ENCODE measurements at places on chromosomes 3 and 15. TPM values are rescaled to one million over a fixed set of nuclear protein-coding genes. Genes with fewer than 3 reads are reported as not detected.

- H3K27ac ChIP-seq: no peak overlapping the region
- H3K4me1 ChIP-seq: no peaks in the 10 kb centered on the region
- no peaks in the 10 kb centered on the region for H3K36me3 ChIP-seq
- no peak for DNase-seq
- no peaks in the 10 kb centered on the region for H3K27me3 ChIP-seq
These were observed 198.9 kb upstream of the SOX2 start for GRCh38 chr3:181512787-181513186.

Gene ALDH1L1
- total RNA-seq: 32.0 TPM

DNA sequence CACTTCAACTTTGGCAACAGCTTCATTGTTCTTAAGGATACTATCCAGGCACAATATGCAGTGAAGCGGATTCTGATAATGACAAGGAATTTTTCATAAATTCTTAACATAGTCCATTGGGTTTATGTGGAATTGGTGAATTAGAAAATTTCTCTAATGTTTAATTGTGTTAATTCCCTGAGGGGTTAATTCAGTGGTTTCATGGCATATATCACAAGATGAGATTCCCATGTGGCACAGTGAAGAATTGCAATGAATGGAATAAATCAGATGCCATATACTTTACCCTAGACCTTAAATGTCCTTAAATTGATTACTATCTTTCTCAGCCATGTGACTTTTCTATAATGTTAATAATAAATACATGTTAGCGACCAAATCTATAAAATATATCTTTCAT, 1244.1 kb downstream of the ROBO2 start:
- no peak overlapping the region for H3K4me3 ChIP-seq
- H3K27me3 ChIP-seq: no peaks in the 10 kb centered on the region
- H3K4me1 ChIP-seq: no peaks in the 10 kb centered on the region
- no peaks in the 10 kb centered on the region for H3K36me3 ChIP-seq
- DNase-seq: no peak
- H3K27ac ChIP-seq: no peak overlapping the region

DNA sequence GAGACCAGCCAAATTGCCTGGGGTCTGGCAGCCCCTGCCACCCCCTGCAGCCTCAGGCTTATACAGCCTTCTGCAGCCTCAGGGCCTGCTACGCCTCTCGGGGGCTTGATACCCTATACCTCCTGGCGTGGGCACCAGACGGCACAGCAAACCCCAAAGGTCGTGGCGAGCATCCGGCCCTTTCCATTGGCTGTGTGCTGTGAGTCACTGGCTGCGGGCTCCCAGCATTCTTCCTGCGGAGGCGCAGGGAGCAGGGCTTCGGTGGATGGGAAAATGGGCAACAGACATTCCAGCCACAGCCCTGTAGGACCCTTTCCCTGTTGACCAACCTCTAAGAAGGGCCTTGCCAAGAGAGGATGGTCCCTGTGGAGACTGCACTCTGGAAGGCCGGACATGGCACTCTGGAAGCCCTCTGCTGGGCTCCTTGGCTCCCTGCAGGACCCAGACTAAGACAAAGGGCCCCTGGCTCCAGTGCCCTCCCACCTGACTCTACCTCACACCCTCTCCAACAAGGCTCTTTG, 59.6 kb downstream of the ITGA11 start:
- no peak overlapping the region for H3K4me3 ChIP-seq
- H3K36me3 ChIP-seq: no peaks in the 10 kb centered on the region
- peak; percentile 59 for DNase-seq
- no peaks in the 10 kb centered on the region for H3K27me3 ChIP-seq
- H3K4me1 ChIP-seq: no peaks in the 10 kb centered on the region
- H3K27ac ChIP-seq: no peak overlapping the region

Gene MEX3B
- 3.5 TPM for total RNA-seq

GRCh38 chr3:49104427-49105291, at the start of gene QARS1:
TSS of gene QARS1 (minus strand) at chr3:49104757. CDS start at chr3:49104733, 24 bp downstream.
- peak; percentile 97 for DNase-seq
- H3K4me1 ChIP-seq: peaks cover 25% of the 10 kb centered on the region
- H3K4me3 ChIP-seq: peak within 1 kb of the TSS; percentile 76
- H3K27me3 ChIP-seq: no peaks in the 10 kb centered on the region
- peaks cover 58% of the 10 kb centered on the region for H3K36me3 ChIP-seq

Gene GOLGA6L4
- total RNA-seq: 2.5 TPM

Gene SLC2A2
- not detected for total RNA-seq

DNA sequence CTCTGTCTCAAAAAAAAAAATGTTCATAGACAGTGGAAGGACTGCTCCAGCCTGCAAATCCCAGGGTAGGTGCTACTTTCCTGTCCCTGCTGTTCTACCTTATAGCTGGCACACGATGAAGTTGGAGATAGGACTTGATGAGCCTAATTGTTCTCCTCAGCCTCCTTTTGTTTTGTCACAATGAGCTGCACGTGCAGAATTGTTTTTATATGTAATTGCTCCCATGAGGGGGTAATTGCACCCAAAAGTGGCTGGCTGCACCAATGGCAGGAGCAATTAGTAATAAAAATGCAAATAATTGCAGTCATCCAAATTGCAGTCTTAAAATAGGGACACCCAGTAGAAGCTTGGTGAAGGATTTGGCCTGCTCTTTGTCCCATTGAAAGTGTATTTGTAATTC, 63.0 kb upstream of the PFN2 start:
- no peaks in the 10 kb centered on the region for H3K4me1 ChIP-seq
- DNase-seq: no peak
- H3K27me3 ChIP-seq: no peaks in the 10 kb centered on the region
- no peak overlapping the region for H3K27ac ChIP-seq
- H3K36me3 ChIP-seq: no peaks in the 10 kb centered on the region

Gene CHRFAM7A
- 5.5 TPM for total RNA-seq

GRCh38 chr15:52378746-52379394, 83.3 kb upstream of the MYO5C start:
- H3K4me1 ChIP-seq: no peaks in the 10 kb centered on the region
- H3K4me3 ChIP-seq: no peak overlapping the region
- no peak for DNase-seq
- no peaks in the 10 kb centered on the region for H3K27me3 ChIP-seq

DNA sequence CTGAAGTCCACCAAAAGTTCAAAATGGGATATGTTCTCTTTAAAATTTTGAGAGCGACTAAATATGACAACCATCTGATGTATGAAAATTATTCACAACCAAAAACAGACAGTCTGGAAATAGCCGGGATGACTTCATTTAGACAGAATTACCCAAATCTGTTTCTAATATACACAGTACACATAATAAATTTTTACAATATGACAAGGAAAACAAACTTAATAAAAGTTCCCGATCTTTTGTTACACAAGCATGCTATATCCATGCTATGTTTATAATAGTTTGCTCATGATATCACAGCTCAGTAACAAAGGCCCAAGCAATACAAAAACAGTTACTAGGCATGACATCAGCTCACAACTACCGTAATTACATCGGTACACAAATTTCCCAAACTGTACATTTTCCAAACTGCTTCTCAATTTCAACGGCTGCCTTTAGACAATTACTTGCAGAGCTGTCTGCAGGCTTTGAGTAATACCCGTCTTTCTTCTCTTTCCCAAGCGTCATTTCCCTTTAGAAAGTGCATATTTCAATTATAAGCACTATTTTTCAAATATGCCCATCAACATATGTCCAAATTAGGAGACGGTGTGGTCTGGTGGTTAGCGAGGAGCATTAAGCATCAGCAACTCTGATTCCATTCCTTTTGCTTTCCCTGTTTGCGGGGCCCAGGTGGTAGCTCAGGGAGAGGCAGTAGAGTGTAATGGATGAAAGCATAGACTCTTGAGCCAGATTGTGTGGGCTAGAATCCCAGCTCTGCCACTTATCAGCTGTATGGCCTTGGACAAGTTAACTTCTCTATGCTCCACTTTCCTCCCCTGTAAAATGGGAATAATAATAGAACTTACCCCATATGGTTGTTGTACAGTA, 481.2 kb downstream of the FOXP1 start:
- peak overlapping the region; percentile 62 for H3K27ac ChIP-seq
- H3K4me1 ChIP-seq: peaks cover 87% of the 10 kb centered on the region
- no peaks in the 10 kb centered on the region for H3K36me3 ChIP-seq
- H3K27me3 ChIP-seq: no peaks in the 10 kb centered on the region

Gene SPINK8
- not detected for total RNA-seq

Gene EPHB1
- total RNA-seq: 2.5 TPM

- no peak overlapping the region for H3K4me3 ChIP-seq
- H3K36me3 ChIP-seq: no peaks in the 10 kb centered on the region
- H3K27ac ChIP-seq: no peak overlapping the region
- H3K27me3 ChIP-seq: no peaks in the 10 kb centered on the region
- DNase-seq: no peak
- no peaks in the 10 kb centered on the region for H3K4me1 ChIP-seq
These were observed 124.4 kb downstream of the P2RY1 start for GRCh38 chr3:152959307-152959706.

- H3K36me3 ChIP-seq: no peaks in the 10 kb centered on the region
- no peaks in the 10 kb centered on the region for H3K27me3 ChIP-seq
- H3K27ac ChIP-seq: no peak overlapping the region
- H3K4me3 ChIP-seq: no peak overlapping the region
These were observed 6.0 kb downstream of the PRC1 start for GRCh38 chr15:90988296-90988695.

- H3K27ac ChIP-seq: no peak overlapping the region
- H3K27me3 ChIP-seq: no peaks in the 10 kb centered on the region
- no peak for DNase-seq
- no peaks in the 10 kb centered on the region for H3K36me3 ChIP-seq
- H3K4me1 ChIP-seq: no peaks in the 10 kb centered on the region
These were observed 472 bp downstream of the BSN start for GRCh38 chr3:49554633-49555265.

GRCh38 chr15:84781495-84781894, 33.1 kb downstream of the ZNF592 start:
- no peaks in the 10 kb centered on the region for H3K27me3 ChIP-seq
- H3K36me3 ChIP-seq: peaks cover 19% of the 10 kb centered on the region
- H3K4me3 ChIP-seq: no peak overlapping the region

DNA sequence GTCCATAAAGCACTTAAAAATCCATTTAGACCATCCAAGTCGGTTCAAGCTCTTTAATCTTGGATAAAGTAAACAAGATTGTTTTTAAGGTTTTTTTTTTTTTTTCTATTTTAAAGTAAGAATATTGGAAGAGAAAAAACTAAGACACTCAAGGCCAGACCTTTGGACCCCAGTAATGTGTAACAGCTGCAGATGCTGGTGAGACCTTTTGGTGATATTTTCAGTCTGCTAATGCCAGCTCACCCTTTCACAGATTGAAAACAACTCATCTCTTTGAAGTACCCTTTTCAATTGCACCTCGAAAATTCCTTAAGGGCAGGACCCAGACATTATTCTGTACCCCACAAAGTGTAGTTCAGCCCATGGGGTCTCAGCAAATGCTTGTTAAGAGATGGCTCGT, 260.7 kb upstream of the CTNNB1 start:
- H3K36me3 ChIP-seq: no peaks in the 10 kb centered on the region
- H3K4me1 ChIP-seq: no peaks in the 10 kb centered on the region
- no peaks in the 10 kb centered on the region for H3K27me3 ChIP-seq

Gene DLL4
- total RNA-seq: 4.3 TPM

Measured in sigmoid colon (tissue), 7 donors.